ENCODE measurements at places on chromosomes 7 and 10. TPM values are rescaled to one million over a fixed set of nuclear protein-coding genes. Genes with fewer than 3 reads are reported as not detected.

The AQP1 gene
- 0.62 TPM for total RNA-seq

The BAMBI gene
- 0.33 TPM for total RNA-seq

The ASAH2B gene
- 3.1 TPM for total RNA-seq

The IGFBP3 gene
- 1.9 TPM for total RNA-seq

The LIPK gene
- not detected for total RNA-seq

The WDR11 gene
- 37.3 TPM for total RNA-seq

The SCIN gene
- 0.12 TPM for total RNA-seq

The SMARCD3 gene
- 5.5 TPM for total RNA-seq

The ECHDC3 gene
- total RNA-seq = 1.4 TPM

The TMEM236 gene
- total RNA-seq = 0.10 TPM

The OR6B1 gene
- total RNA-seq = not detected

The SLC16A12 gene
- total RNA-seq = not detected

The CCM2 gene
- total RNA-seq = 89.6 TPM

The ALOX5 gene
- 1.1 TPM for total RNA-seq

The PAPSS2 gene
- total RNA-seq = 0.22 TPM

All from activated CD4-positive, alpha-beta memory T cell treated with anti-CD3 and anti-CD28 coated beads for 36 hours (primary cell).